ENCODE measurements at places on chromosomes 6 and 20.

DNA sequence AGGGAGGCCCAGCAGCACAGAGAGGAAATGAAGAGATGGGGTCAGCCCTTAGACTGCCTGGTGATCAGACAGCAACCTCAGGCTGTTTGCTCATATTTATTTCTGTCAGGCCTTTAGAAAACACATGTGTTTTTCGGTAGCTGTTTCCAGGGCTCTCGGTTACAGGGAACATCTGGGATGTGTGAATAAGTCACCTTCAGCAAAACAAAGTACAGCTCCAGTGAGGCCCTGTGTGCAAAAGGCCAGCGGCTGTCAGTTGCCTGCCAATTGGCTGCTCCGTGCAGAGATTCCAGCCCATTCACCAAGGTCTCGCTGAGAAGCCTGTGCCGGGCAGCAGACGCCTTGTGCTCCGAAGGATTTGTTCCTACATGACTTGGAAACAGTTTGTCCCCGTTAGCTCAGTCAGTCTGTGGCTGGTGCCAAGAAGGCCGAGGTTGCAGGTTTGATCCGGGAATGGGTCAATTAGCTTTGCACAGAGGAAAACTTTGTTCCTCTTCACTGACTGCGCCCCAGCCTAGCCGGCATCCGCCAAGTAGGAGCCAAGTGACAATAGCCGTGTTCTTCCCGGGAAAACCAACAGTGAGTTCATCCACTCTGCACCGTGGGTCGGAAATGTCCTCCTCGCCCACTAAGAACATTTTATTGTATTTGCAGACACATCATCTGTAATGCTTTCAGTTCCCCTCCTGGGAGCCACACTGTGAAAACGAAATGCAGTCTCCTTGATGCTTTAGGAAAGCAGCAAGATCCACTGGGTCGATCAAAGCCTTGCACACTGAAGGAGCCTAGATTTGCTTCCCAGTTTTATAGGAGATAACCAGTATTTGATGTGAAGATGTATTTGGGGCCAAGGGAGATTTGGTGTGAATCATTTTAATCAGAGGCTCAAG is 315.4 kb upstream of the CDYL start:
- no peak for DNase-seq
- H3K4me1 ChIP-seq: no peaks in the 10 kb centered on the region
- H3K27ac ChIP-seq: no peak overlapping the region
- no peaks in the 10 kb centered on the region for H3K27me3 ChIP-seq
- H3K4me3 ChIP-seq: no peak overlapping the region

DNA sequence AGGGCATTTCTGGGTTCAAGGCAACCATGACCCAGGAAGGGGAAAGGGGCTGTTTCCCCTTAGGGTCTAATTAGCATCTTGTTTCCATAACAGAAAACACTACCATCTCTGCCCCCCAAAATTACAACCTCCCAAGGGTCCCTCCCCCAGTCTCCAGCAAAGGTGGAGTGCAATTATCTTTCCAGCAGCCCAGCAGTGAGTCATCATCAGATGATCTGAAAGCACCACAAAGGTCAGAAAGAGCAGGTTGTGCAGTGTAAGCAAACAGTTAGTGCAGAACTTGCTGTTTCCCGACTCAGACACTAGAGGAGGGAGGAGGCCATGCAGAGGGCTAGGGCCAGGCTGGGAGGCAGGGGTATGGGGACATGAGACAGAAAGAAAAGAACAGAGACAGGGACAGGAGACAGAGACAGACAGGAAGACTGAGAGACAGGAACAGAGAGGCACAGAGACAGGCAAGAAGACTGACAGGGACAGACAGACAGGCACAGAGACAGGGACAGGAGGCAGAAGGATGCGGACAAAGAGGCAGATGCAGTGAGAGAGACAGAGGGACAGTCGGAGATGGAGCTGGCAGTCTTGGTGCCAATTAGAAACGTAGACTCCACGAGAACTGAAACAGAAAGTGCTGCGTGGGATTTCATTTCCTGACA is 62.5 kb downstream of the PYGB start:
- H3K27ac ChIP-seq: no peak overlapping the region
- no peak for DNase-seq
- H3K4me3 ChIP-seq: peak overlapping the region; percentile 4

GRCh38 chr6:70112716-70113115 is 190.2 kb downstream of the COL9A1 start:
- no peak for DNase-seq
- H3K27ac ChIP-seq: no peak overlapping the region
- no peaks in the 10 kb centered on the region for H3K4me1 ChIP-seq
- H3K36me3 ChIP-seq: peaks cover 20% of the 10 kb centered on the region
- no peak overlapping the region for H3K4me3 ChIP-seq

DNA sequence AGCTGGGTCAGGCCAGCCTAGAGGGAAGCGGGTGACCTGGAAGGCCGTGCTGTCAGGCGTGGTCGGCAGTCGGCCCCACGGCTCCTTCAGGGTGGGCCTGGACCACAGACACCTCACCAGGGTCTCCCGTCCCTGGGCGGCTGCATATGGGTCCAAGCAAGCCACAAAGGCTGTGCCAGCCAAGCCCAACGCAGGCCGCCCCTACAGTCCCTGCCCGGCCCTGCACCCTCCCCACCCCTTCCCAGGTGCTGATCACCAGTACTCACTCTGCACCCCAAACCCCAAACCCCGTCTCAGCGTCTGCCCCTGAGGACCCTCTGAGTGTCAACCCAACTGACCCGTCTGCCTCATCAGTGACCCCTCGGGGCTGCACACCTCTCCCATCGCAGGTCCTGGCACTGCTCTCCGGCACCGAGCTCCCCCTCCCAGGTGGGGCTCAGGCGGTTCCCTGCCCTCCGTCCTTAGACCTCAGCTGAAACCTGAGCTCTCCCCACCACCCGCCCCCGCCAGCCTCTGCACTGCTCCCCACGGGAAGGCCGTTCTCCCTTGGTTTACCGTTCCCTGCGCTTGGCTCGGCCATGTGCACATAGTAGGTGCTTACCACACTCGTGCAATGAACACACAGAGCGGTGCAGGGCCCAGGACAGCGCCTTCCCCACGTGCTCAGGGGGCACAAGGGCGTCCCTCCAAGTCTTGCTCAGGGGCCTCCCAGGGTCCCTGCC is 1.5 kb upstream of the PPDPF start:
- H3K27ac ChIP-seq: no peak overlapping the region
- peak overlapping the region; percentile 70 for H3K4me3 ChIP-seq

- peaks cover 5% of the 10 kb centered on the region for H3K36me3 ChIP-seq
- H3K4me3 ChIP-seq: no peak overlapping the region
- H3K4me1 ChIP-seq: no peaks in the 10 kb centered on the region
- no peaks in the 10 kb centered on the region for H3K27me3 ChIP-seq
- no peak for DNase-seq
Observed at GRCh38 chr6:14466278-14466677, 348.7 kb downstream of the CD83 start.

DNA sequence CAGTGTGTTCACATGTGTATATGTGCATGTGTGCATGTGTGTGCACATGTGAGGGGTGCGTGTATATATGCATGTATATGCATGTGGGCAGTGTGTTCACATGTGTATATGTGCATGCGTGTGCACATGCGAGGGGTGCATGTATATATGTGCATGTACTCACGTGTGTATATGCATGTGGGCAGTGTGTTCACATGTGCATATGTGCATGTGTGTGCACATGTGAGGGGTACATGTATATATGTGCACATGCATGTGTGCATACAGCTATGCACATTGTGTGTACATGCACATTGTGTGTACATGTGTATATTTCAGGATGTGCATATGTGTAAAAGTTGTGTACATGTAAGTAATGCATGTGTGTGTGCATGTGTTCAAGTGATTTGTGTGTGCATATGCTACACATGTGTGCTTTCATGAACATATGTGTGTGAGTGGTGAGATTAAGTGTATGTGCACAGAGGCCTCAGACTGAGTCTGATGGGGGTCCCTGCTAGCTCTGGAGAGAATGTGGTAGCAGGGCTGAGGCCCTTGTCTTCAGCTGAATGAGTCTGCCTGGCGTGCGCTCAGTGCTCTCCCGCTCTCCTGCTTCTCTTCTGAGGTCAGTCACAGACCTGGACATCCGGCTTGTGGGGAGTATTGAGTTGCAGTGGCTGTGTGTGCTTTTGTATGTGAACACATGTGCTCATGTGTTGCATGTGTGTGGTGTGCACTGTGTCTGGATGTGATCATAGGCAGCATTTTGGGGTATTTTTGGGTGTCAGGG is 19.9 kb upstream of the MYT1 start:
- H3K27me3 ChIP-seq: no peaks in the 10 kb centered on the region
- no peaks in the 10 kb centered on the region for H3K4me1 ChIP-seq
- no peaks in the 10 kb centered on the region for H3K36me3 ChIP-seq
- no peak overlapping the region for H3K27ac ChIP-seq

- DNase-seq: no peak
- H3K4me1 ChIP-seq: peaks cover 5% of the 10 kb centered on the region
- no peak overlapping the region for H3K4me3 ChIP-seq
Observed at GRCh38 chr20:62872184-62872847, 10.7 kb upstream of the TCFL5 start.

DNA sequence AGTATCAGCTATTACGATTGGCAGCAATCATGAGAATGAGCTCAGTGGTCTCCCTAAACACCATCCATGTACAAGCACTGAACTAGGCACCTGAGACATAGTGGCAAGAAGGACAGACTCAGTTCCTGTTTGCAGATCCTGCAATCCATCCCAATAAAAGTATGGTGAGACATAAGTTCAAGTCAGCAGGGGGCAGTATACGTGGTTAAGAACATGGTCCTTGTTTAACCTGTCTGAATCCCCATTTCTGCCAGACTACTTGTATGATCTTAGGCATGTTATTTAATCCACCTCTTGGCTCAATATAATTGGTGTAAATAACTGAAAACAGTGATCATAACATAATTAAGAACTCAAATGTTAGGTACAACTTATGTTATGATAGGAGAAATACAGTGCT is 33.2 kb upstream of the PNISR start:
- H3K27ac ChIP-seq: peak overlapping the region; percentile 33
- peaks cover 6% of the 10 kb centered on the region for H3K36me3 ChIP-seq

GRCh38 chr6:108562503-108562993 is 1.8 kb downstream of the FOXO3 start:
- H3K27me3 ChIP-seq: no peaks in the 10 kb centered on the region
- H3K27ac ChIP-seq: no peak overlapping the region
- peaks cover 43% of the 10 kb centered on the region for H3K4me1 ChIP-seq
- DNase-seq: peak; percentile 31
- peaks cover 5% of the 10 kb centered on the region for H3K36me3 ChIP-seq

DNA sequence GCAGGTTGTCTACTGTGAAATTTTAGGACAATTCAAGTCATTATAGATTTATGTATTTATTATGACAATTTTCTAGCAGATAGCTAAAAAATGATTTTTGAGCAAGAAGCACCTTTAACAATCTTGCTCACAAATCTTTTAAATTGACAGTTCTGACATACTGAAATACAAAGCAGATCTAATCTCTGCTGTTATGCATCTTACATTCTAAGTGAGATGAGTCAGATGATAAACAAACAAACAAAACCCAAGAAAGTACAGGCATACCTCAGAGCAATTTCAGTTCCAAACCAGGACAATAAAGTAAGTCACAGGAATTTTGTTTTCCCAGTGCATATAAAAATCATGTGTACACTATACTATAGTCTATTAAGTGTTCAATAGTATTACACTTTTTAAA is 430.7 kb upstream of the PTCHD4 start:
- H3K4me1 ChIP-seq: no peaks in the 10 kb centered on the region
- H3K27ac ChIP-seq: no peak overlapping the region
- no peaks in the 10 kb centered on the region for H3K36me3 ChIP-seq
- H3K4me3 ChIP-seq: no peak overlapping the region

Data from B cell (primary cell).